ENCODE measurements at places on chromosomes 6 and 20.

DNA sequence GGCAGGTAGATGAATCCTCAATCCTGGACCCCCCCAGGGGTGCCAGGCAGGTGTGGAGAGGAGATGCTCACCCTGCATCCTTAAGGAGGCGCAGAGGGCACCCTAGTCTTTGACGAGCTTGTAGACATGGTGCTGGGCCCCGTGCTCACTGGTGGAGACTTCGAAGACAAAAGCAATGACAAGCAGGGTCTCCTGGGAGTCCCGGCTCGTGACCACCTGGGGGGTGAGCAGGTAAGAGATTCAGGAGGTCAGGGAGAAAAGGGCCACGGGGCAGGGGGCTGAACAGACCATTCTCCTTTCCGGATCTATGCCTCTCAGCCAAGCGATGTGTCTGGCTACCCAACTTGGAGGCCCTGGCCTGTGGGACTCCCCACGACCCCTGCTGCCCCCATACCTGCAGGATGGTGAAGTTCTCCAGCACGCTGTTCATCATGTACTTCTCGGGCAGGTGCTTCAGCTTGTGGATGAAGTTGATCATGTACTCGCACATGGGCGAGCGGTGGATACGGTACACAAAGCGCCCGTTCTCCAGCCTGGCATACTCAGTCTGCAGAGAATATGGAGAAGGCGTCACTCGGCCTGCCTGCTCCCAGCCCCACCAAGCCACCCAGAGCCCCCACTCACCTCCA, 6.9 kb downstream of the RPL10A start:
- DNase-seq: no peak

DNA sequence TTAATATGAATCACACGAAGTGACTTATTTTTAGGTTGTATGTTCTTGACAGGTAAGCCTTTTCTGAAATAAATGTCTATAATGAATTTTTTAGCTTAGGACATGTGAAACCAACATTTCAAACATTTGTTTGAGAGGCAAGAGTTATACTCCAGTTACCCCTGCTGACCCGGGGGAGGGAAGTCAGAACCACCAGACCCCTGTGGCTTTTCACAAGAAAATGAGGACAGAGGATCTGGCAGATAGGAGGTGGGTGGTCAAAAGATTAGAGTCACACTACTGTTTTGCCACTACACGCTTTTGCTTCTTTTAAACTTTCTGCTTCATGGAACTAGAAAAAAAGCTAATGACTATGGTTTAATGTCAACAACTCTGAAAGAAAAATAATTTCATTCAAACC, 27.5 kb upstream of the ADGRF4 start:
- DNase-seq: no peak

DNA sequence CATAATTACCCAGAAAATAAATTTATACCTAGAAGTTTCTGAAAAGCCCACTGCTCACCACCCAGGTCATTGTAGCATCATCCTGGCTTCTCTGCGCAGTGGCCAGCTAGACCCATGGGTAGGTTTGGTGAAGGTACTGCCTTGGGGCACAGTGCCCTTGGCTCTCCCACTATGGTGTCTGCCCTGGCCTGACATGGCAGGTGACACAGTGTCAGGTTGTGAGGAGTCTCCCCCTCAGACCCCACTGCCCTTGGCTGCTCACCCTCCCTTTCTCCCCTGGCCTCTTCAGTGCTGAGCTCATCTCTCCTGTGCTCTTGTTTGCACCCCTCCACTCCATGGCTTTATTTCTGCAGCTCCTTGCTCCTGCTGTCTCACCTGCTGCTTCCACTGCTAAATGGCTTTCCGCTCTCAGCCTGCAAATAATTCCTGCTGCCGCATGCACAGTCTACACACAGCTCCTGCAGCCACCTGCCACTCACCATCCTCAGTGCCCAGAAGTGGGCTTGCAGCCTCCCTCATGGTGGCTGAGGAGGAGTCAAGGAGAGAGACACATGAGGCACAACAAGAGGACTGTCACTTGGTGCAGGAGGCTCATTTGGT, 313.4 kb upstream of the MOCS1 start:
- DNase-seq: no peak

DNA sequence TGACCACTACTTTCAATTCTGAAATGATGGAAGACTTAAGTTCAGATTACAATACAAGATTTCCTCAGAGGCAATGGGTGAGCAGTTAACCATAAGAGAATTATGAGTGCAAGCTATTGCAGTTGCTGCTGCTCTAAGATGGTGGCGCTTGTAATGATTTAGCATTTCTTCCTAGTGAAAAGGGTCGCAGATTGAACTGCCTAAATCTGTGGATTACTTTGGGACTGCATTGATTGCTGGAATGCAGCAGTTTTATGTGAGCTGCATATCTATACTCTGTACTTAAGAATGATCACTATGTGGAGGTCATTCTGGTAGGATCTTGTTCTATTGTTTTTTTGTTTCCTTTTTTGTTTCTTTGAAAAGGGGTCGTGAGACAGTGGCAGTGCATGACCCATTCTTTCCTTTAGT, 5.3 kb downstream of the SCAF8 start:
- no peak for DNase-seq

GRCh38 chr20:63707558-63708300, at the start of the genes ARFRP1 and ZGPAT:
ARFRP1 (minus strand) TSS chr20:63707976; CDS start chr20:63707091, 885 bp downstream.
ZGPAT (plus strand) TSS chr20:63708039; CDS start chr20:63708581, 542 bp downstream.
- DNase-seq: peak; percentile 76

- DNase-seq: no peak
Observed at GRCh38 chr6:22747571-22747970, 178.2 kb downstream of the HDGFL1 start.

GRCh38 chr6:90730151-90730673, 143.3 kb upstream of the MAP3K7 start:
- DNase-seq: no peak

GRCh38 chr6:83198486-83199172, 5.5 kb downstream of the RWDD2A start:
- no peak for DNase-seq

DNA sequence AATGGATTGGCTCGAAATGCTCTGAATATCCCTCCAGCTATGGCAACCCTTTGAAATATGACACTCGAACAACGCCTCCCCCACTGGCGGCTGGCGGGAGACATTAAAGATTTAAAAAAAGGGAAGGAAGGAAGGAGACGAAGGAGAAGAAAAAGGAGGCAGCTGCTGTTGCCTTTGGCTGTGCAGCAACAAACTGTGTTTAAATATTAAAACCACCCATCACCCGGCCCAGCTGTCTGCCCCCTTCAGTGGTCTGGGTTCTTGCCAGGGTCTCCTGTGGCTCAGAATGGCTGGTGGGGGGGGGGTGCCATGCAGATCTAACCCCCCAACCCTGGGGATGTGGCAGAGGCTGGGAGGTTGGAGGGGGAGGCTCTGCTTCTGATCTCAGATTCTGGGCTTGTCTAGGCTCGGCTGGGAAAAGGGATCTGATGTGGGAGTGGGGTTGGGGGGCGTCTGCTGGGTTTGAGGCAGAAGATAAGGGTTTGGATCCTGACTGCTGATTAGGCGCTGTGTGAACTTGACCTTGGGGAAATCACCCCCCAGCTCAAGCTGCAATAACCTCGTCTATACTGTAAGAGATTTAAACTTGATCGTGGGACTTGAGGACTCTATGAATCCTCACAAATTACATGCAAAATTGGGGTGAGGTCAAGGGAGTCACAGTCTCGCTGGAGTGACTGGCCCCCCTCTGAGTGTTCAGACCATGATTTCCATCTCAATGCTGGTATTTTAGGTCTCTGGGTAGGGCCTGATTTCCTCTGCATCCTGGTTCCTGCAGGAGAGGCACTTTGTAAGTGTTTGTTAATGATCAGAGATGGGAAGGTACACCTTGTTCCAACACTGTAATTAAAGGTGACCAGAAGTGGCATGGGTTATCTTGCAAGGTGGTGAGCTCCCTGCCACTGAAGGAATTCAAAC, 40.3 kb upstream of the BLCAP start:
- DNase-seq: no peak

- no peak for DNase-seq
Observed at GRCh38 chr20:61603715-61604114, 351.7 kb downstream of the CDH4 start.

- no peak for DNase-seq
Observed at GRCh38 chr20:56348305-56348693, 10.5 kb upstream of the FAM210B start.

- no peak for DNase-seq
Observed at GRCh38 chr6:74197310-74197709, 501.3 kb downstream of the CD109 start.

DNA sequence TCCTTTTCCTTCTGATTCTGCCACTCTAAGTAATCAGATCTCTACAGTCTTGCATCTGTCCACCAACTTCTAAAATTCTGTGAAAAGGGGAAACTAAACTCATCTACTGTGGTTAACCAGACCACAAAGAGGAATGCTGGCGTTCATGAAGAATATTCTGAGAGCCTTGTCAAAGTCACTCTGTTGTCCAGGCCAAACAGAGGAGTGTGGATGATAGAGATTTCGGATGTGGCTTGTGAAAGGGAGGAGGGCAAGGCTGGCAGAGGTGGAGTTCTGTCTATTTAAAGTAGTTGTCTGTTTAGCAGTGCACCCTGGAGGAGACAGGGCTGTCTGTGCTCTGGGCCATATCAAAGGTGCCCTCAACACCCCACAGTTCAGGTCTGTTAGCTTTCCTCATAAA, 33.9 kb downstream of the CCN2 start:
- no peak for DNase-seq

- no peak for DNase-seq
Observed at GRCh38 chr6:6694368-6694780, 105.9 kb downstream of the LY86 start.

DNA sequence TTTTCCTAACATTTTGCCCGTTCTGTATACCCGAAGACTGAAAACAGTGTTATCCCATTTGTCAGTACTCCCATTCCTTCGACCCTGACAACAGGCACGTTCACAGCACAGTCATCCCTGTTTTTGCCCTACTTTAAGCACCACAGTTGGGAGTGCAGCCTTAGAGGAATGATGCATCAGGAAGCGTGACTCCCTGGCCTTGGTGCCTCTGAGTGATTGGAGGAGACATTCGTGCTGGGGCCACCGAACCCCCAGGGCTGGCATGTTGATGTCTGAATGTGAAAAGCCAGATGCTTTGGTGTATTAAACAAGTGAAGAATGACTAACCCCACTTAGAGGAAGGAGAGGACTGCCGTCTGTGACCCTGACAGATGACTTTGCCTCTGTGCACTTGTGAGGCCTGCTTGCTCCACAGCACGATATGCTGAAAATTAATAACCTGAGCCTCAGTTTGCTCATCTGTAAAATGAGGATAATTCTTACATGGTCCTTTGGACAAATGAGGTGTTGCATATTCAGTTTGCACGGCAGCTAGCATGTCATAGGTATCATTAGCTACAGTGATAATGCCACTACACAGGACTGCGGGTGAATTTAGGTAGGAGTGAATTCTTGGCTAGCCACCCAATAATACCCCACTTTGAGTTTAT, 36.0 kb downstream of the STK35 start:
- no peak for DNase-seq

DNA sequence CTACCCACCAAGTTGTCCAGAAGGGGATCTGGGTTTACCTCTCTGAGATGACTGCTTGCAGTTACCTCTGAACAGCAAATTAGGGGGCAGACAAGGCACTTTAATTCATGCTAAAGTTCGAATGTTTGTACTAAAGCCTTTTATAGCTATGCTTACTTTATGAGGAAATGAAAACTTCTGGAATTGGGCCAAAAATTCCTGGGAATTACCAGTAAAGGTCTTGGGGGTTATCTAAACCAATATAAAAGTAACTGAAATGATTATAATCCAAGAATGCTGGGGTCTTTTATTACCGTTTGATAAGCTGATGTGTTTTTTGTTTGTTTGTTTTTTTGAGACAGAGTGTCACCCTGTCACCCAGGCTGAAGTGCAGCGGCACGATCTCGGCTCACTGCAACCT, 7.9 kb upstream of the LZTS3 start:
- no peak for DNase-seq

GRCh38 chr6:75094614-75095200, 111.1 kb downstream of the COL12A1 start:
- no peak for DNase-seq

GRCh38 chr20:57695940-57696339, 13.9 kb downstream of the PMEPA1 start:
- DNase-seq: no peak

- DNase-seq: no peak
Observed at GRCh38 chr6:111356551-111356950, 126.5 kb downstream of the REV3L start.

DNA sequence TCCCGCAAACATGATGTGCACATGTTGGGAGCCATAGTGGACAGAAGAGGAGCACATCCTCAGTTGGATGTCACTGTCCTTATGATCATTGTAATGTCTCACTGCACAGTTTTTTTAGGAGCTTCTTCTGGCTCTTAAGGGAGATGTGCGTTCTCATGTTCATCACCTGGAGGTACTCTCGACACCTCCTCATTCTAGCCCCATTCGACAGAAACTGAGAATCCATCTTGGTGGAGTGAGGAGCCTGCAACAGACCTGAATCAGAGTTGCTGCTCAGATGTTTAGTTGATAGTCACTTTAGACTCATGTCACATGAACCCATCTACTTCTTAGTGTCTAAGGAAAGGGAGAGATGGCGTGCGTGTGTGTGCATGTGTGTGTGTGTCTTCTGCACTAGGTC, 2.3 kb upstream of the BMP6 start:
- DNase-seq: no peak

GRCh38 chr6:110682460-110682853, 132.8 kb downstream of the CDK19 start:
- DNase-seq: peak; percentile 78

DNA sequence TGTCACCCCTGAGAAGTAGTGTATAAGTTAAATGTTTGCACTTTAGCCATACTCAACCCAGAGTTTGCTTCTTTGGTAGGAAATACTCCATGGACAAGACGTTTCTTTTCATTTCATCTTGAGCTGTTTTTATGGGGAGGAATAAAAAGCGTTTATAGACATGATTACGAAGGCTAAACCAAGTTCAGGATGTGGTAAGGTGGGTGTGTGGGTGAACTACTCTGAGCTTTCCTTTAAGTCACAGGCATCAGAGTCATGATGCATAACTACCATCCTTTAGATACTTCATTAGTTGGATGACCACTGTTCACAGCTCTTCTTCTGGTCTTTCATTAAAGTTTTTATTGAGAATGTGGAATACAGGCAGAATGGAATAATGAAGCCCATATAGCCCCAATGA, 48.9 kb downstream of the EBF4 start:
- DNase-seq: no peak

- no peak for DNase-seq
Observed at GRCh38 chr6:57177545-57178265, 5.6 kb downstream of the BAG2 start.

GRCh38 chr20:57680131-57680716, 29.6 kb downstream of the PMEPA1 start:
- no peak for DNase-seq

- DNase-seq: no peak
Observed at GRCh38 chr6:149636124-149636523, 12.4 kb downstream of the KATNA1 start.

- DNase-seq: no peak
Observed at GRCh38 chr20:12591949-12592470, 416.8 kb upstream of the SPTLC3 start.

- DNase-seq: no peak
Observed at GRCh38 chr20:38806855-38807655, 1.6 kb downstream of the PPP1R16B start.

- no peak for DNase-seq
Observed at GRCh38 chr6:64404396-64404795, 768.8 kb downstream of the PHF3 start.

Data from NCI-H2081 (cell line).